ENCODE measurements at places on chromosomes 1 and 21.

DNA sequence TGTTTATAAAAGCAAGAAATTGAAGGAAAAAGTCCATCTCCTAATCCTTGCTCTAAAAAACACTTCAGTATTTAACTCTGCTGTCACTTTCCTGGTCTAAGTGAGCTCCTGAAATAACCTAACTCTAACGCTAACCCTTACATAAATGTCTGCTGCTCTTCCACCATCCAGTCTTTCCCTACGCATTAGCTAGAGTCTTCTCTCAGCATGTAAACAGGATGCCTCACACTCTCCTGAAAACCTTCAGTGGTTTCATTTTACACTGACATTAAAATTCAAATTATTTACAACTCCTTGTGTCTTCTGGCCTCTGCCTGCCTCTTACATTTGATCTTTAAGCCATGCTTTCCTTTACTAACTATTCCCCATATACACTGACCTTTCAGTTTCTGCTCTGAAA, 697.6 kb upstream of the CXADR start:
- no peak for DNase-seq

- no peak for DNase-seq
Observed at GRCh38 chr1:51444096-51444495, 75.0 kb downstream of the EPS15 start.

GRCh38 chr1:164637461-164638375, 78.7 kb downstream of the PBX1 start:
- peak; percentile 19 for DNase-seq

DNA sequence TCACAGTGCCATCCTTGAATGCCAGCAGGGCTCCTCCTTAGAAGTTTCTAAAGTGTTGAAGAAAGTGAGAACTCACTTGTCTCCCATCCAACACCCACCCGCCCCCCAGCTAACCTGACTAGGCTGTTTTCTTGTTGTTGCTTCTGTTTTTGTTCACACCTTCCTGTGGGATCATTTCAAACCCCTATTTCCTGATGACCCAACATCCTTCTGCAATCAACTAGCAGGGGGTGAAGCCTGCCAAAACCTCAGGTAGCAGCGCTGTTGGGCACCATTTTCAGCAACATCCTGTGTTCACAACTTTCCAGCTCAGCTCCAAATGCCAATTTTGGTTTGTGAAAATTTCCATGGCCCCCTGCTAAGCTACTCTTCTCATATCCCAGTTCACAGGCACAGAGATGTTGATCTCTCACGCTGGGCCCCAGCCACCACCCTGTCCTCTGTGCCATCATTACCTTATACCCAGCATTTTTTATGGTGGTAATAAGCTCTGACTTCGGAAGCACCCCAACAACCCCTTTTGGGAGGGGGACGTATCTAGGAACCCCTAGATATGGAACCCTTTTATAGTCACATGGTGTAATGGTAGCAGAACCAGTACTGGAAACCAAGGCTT, 41.4 kb downstream of the CDC7 start:
- DNase-seq: no peak

- DNase-seq: no peak
Observed at GRCh38 chr21:36783612-36784374, 84.9 kb downstream of the SIM2 start.

DNA sequence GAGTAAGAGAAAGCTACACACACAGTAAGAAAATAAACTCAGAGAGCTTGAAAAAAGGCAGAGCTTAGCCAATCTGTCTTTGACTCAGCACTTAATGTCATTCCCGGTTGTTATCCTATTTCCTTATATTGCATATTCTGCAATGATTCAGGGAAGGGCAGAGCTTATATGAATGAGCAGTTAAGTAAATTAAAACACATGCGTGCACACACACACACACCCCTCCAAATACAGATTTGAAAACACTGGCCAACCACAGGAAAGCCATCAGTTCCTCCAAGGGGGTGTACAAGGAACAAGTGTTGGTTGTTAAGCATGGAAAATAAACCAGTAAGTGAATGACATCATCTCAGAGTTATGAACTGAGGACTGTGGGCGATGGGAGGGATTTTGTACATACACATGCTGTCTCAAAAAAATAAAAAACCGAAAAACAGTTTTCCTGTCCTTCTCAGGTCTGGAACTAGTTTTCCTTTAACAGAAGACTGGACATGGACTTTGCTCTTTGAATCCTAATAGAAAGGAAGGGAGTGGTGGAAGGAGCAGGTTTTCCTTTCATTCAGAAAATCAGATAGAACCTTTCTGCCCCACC, 1.0 kb downstream of the IQGAP3 start:
- DNase-seq: no peak

DNA sequence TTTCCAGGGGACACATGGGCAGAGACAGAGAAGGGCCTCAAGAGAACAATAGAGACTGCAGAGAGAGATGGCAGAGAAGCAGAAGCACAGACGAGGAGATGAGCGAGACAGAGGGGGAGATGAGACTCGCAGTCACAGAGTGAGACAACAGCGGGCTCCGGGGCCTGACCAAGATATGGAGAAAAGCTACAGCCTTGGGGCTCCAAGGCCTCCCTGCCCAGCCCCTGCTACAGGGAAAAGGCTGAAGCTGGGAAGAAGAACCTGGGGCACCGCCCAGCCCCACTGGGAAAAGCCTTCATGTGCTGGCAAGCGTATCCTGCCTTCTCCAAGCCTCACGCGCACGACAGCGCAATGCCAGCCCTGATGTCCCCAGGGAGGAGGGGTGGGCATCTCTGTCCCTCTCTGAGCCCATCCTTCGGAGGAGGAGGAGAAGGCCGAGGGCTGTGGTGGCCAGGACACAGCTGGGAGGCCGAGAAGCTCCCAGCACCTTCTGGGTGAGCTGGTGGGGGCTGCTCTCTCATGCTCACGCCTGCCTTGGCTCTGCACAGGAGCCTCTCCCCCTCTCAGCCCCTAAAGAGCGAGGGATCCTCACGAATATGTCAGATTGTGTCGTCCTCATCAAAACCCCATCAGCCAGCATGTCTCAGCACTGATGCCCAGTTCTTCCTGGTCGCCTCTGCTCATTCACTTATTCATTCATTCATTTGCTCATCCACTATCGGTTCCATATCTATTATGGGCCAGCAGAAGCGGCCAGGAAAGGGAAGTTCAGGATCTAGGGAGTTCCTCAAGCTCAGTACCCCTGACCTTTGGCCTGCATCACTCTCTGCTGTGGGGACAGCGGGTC, 56.6 kb downstream of the ACOT7 start:
- DNase-seq: no peak

- no peak for DNase-seq
Observed at GRCh38 chr21:45282283-45283034, 5.2 kb downstream of the POFUT2 start.

- no peak for DNase-seq
Observed at GRCh38 chr21:37647781-37648180, 268.5 kb downstream of the KCNJ6 start.

- DNase-seq: no peak
Observed at GRCh38 chr1:85202092-85202863, 1.5 kb upstream of the SYDE2 start.

- DNase-seq: no peak
Observed at GRCh38 chr1:47755101-47755990, 241.8 kb downstream of the TRABD2B start.

- no peak for DNase-seq
Observed at GRCh38 chr1:205514211-205515142, 10.0 kb downstream of the CDK18 start.

- no peak for DNase-seq
Observed at GRCh38 chr21:16794950-16795349, 717.9 kb upstream of the CXADR start.

DNA sequence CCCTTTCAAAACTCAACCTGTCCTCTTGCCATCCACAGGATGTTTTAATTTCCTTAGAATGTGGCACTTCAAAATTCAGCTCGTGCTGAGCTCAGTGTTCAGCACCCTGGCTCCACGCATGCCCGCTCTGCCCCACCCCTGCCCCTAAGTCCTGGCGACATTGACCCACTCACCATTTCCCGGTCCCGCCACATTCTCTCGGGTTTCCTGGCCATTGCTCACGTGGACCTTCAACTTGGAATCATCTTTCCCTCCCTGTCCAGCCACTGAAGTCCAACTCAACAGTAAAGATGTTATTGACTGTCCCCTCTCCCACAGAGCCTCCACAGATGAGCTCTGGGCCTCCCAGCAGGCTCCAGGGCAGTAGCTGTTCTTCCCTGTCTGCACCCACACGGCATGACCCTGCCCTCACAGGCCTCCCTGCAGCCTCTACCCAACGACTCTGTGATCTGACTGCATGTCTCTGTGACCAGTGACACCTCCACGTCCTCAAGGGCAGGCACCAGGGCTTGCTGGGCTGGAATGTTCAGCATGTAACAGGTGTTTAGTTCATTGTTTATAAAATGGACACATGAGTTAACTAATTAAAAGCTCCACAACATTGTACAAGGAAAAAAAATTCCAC, 53.8 kb downstream of the ITPKB start:
- no peak for DNase-seq

- peak; percentile 5 for DNase-seq
Observed at GRCh38 chr1:24586970-24587820, 31.3 kb downstream of the NCMAP start.

GRCh38 chr1:183195142-183195574, 9.1 kb downstream of the LAMC2 start:
- DNase-seq: no peak

DNA sequence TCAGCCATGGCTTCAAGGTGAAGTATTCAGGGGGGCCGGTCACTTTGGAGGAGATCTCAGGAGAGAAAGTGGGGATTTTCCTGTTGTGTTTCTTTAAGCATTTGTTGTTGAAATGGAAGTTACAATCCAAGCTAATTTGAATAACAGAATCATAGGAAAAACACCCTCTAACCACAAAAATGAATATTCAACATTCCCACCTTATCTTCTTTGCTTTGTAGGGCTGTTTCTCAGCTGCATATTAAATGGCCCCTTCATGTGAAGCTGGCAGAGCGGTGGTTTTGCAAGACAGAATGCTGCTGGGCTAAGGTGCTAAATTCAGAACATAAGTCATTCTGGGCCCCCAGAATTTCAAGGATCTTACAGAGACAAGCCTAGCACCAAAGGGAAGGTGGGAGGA, 279.0 kb downstream of the RRAGC start:
- DNase-seq: no peak

DNA sequence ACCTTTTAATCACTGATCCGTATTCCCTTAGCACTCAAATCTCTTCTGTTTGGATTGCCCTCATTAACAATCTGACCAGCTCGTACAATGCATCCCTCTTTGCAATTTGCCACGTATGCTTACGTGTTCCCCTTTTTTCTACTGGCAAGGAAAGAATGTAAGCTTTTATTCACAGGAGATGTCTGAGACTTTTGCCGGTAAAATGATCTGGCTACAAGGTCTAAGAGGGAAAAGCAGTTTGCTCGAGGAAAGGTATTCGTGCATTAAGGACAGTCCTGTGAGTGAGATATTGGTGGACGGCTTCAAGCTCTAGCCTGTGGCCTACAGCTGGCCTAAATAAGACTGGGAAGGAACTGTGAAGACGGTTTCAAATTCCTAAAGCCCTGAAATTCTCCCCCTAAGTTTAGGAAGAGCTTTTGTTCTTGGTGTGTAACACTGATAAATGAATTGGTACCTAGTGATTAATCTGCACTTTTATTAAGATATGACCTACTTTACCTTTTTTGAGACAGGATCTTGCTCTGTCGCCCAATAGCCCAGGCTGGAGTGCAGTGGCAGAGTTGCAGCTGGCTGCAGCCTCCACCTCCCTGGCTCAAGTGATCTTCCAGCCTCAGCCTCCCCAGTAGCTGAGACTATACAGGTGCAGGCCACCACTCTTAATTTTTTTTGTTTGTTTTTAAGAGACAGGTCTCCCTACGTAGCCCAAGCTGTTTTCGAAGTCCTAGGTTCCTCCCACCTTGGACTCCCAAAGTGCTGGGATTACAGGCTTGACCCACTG, 895 bp upstream of the UBR4 start:
- no peak for DNase-seq

Measured in hippocampal formation (tissue), 2 donors.